Right lobe of liver (tissue), 6 donors: ENCODE measurements at places on chromosomes 7 and 10.

DNA sequence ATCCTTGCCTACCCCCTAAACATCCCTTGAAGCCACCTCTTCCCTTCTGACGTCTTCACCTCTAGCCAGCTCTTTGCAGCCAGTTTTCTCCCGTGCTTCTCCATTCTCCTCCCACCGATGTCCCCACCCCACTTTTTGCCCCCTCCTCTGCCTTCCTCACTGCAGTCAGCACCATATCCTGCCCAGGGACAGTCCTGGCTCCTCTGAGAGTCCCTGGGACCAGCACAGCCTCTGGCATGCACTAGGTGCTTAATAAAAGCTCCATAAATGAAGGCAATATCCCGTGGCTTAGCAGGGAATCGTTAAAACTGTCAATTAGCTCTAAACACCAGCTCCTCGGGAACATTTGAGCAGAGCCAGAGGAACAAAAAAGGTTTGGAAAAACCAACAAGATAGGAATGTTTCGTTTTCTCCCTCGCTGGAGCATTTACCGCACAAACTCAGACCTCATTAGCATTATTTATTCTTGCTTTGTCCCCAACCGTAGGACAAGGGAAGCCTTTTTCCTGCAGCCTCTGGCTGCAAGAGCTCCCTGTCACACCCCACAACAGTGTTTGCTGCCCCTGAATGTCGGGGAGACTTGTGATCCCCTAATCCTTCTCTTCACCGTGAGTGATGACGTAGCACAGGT lies 16.1 kb downstream of the MYL10 start:
- no peak for DNase-seq

- DNase-seq: no peak
Observed at GRCh38 chr7:140923358-140924006, 1.2 kb downstream of the BRAF start.

- no peak for DNase-seq
Observed at GRCh38 chr7:68748934-68749900, 849.1 kb upstream of the AUTS2 start.

DNA sequence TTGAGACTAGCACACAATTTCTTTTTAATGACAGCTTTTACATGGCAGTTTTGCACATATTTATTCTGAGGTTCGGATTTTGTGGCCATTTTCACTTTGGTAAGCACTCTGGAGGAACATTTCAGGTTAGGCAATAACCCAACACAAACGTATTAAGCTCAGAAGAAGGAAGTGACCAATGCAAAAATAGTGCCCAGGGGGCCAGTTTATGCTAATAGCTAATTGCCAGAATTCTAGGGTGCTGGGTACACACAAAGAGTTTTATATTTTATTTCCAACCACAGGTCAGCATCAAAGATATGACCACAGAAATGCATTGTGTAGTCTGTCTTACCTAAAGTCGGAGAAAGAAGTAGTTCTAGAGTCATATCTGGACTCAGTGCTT lies 8.4 kb upstream of the AGR2 start:
- no peak for DNase-seq
